ENCODE measurements at places on chromosomes 6 and 20.

- DNase-seq: no peak
Observed at GRCh38 chr6:100472674-100473073, 8.0 kb upstream of the SIM1 start.

DNA sequence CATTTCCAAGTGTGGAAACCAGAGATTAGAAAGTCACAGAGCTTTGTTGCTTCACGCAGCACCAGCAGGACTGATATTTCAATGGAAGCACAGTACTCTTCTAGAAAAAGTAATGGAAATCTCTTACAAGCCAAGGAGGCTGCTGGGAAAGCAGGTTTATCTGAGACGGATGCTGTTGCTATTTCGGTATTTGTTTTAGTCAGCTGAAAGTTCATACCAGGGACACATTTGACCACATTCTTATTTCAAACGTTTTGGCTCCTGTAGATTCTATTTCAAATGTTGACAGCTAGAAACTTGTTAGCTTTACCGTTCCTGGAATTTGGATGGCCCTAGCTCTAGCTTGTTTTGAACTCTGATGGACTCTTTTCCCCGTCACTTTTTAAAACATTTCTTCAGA is 3.7 kb upstream of the TMEM242 start:
- DNase-seq: no peak

DNA sequence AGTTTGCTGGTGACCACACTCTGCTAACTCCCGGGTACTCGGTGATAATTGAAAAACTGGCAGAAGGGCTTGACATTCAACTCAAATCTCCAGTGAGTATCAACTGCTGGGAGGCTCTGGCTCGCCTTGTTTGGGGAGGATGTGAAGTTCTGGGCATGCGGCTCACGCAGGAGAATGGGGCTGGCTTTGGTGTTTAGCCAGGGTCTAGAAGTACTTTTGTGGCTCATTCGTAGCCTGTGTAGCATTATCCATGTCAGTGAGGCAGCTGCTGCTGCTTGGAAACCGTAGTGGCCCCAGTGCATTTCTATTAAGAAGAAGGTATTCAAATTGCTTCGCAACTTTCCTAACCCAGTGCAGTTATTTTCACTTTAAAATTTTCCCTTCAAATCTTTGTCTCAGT is 52.2 kb downstream of the KDM1B start:
- no peak for DNase-seq

DNA sequence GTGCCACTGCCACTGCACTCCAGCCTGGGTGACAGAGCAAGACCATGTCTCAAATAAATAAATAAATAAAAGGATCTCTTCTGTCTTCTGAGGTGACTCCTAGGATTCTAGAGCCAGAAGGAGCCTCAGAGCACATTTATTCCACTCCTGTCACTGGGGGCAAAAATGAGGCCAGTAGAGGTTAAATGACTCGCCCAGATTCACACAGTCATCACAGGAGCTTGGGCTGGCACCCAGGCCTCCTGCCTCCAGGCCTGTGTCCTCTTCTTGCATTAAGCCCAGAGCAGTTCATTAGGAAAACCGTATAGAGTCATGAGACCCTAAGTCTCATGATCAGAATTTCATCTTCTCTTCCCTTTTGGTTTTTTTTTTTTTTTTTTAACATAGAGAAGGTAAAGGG is 243.3 kb downstream of the NRN1 start:
- DNase-seq: no peak

DNA sequence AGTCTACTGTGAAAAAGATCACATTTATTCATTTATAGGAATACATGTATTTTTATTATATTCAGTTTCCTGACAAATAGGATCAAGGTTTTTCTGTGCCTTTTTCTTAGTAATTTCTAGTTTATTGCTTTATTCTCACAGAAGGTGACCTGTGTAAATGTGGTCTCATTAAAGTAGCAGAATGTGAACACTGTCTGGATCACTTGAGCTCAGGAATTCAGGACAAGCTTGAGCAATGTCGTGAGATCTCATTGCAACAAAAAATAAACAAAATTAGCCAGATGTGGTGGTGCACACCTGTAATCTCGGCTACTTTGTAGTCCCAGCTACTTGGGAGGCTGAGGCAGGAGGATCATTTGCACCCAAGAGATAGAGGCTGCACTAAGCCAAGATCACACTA is 516.7 kb downstream of the CDKAL1 start:
- no peak for DNase-seq

DNA sequence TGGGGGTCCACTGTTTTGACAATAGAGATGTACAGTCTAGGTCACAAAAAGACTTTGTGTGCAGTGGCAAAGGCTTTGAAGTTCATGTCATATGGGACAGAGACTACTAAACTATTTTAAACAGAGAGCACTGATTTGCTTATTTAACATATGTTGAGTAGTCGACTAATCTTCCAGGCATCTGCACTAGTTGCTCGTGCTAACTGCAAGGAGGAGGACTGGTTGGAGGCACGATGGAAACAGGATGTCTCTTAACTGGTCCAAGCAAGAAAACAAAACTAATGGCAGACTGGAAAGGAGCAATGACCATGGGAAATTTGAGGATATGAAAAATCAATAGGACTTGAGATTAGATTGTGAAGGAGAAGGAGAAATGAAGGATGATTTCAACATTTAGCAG is 28.5 kb upstream of the ERVFRD-1 start:
- no peak for DNase-seq

DNA sequence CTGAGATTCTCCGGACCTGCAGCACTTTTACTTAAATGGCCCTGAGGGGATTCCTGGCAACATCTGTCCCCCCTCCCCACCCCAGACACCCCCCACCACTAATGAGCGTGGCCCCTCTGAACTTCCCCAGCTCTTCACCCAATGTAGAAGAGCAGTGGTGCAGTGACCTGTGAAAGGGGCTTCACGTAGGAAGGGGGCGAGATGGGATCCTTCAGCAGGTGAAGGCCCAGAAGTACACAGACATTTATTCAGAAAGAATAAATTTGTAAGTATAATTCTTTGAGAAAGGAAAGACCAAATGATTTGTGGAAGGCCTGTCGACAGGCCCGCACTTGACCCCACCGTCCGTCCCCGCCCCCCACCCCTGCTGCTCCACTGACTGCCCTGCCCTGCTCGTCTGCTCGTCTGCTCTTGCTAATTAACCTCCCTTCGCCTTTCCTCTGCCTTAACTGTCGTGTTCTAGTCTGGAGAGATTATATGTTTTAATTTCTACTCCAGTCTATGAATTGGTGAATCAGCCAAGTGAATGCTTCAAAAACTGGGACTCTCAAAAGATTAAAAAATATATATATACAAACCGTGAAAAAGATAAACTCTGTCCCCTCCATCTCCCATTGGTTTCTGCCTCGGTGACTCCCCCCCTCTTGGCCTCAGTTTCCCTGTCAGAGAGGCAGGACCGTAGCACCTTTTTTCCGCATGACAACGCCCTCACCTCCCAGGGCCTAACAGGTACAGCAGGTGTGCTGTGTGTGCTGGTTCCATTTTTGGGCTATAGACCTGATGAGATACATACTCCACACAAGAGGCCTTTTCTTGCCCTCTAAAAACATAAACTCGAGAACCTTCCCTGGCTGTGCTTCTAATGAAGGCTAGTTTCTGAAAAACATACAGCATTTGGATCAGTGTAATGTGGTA is 49.2 kb downstream of the GNAS start:
- no peak for DNase-seq

GRCh38 chr20:43432498-43432897 is 25.2 kb upstream of the SRSF6 start:
- DNase-seq: no peak

DNA sequence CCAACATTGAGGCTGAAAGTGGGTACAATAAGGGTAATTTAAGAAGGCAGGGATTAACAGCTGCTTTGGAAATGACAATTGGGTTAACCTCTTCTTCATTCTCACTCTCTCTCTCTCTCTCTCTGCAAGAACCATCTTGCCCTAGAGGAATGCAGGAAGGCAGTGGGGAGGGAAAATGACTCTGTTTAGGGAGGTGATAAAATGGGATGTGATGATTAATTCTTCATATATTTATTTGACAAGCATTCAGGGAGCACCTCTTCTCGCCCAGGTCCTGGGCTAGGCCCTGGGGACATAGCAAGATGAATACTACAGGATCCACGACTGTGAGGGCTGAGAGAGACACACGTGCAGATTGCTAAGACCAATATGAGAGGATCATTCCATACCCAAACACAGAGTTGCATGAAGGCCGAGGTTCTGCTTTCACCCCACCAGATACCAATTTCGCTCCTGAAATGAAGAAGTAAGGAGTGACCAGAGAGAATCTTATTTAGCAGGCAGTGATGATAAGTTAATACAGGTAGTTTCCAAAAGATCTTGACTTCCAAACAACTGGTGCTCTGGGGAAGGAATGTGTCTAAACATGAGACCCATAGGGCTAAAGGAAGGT is 13.3 kb upstream of the PTPN1 start:
- no peak for DNase-seq

GRCh38 chr6:140271759-140272377 is 897.4 kb upstream of the CITED2 start:
- DNase-seq: no peak

- DNase-seq: no peak
Observed at GRCh38 chr6:41811095-41811494, 23.6 kb downstream of the TOMM6 start.

DNA sequence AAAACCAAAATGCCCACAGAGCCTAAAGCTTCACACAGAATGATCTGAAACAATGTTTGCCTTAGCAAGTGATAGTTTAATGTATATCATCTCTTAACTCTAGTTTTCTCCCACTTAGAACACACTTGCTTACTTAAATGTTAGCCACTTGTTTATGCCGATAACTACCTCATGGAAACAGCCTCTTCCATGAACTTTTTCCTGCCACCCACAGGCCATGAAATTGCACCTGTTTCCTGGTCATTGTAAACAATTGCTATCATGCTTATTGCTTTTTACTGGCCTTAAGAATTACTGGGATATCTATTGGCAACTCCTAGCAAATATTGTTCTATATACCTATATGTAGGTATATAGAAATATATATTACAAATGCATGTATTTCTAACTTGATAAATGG is 231.1 kb downstream of the HDGFL1 start:
- no peak for DNase-seq

DNA sequence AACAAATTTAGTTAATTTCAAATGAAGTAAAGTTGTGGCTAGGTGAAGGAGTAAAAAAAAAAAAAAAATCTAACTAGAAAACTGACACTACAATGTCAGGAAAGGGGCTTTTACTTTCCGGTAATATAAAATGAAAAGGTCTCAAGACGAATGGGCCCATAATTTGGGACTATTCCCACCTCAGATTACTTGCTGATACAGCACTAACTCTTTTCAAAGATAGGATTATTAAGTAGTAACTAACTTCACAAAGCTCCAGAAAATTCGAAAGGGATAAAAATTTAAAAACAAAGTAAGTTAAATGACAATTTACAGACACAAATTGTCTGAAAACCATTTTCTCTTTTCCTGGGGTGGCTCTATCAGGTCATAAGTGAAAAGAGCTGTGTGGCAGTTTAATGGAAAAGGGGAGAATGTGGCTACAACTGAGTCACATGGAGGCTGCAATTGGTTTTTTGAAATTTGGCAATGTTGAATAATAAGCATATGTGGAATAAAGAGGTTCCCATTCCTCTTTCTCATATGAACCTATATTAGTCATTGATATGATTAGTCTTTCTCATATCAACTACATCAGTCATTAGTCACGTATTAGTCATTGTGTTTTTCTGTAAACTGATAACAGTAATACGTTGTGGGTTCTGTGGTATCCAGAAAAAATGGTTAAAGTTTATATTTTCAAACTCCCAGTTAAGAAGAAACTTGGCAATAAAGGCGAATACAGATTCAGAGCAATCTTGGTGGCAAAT is 78.0 kb downstream of the RWDD2A start:
- DNase-seq: no peak

- no peak for DNase-seq
Observed at GRCh38 chr6:33050014-33050810, 23.2 kb downstream of the HLA-DPA1 start.

DNA sequence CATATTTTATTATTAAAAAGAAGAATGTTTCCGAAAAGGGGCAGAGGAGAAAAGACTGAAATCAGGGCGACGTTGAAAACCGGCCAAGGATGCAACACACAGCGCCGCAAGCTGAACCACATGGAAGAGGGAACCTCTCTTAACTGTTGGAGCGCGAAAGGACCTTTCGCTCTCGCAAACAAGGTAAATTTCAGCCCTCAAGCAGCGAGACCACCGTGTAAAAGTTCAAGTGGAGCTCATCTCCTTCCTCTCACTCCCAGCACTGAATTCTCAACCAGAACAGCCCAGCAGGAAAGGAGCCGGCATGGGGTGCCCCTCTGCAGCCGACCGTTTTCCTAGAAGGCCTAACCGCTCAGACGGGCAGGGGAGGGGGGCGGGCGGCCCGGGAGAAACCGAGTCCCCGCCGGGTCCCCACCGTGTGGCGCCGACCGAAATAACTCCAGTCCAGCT is 621 bp downstream of the GPR63 start:
- no peak for DNase-seq

DNA sequence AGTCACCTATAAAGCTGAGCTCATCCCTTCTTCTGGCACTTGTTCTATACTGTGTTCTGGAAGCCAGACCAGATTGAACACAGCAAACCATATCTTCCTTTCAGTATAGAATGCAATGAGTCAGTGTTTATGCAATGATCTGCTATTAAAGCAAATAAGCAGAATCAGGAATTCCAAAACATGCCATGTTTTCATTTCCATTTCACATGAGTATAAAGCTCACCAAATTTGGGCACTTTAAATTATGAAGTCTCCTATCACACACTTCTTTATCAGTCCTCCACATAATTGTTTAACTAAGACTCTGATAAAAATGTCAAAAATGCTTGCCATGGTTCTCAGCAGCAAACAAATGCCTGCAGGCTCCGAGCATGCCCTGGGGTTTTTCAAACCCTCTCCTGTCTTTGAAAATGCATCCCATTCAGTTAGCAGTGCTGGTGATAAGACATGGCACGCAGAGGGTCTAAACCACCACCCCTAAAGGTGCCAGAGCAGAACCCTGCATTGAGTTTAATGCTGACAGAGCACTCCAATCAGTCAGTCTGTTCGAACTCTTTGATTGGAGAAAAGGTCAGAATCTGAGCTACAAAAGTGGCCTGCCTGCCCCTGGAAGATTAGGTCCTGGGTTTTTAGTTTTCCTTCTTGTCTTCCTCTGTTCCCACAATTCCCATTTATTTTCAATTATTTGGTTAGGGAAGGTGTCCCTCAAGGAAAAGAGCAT is 234.1 kb downstream of the GMPR start:
- no peak for DNase-seq

DNA sequence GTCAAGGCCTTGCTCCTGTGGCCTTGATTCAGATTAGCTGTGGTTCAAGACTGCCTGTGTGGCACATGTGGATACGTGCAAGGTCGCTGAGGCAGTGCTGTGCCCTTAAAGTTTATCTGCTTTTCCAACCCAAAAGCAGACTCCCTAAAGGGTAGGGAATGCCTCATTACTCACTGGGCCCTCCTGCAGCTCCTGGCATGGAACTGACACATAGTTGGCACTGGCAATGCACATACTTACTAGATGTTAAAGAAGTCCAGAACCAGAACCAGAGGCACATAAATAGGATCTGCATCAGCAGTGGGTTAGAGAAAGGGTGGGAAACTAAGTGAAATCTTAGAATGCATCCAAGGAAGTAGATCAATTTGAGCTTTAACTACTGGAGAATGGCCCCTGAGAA is 90.6 kb upstream of the MLN start:
- DNase-seq: no peak
